ENCODE measurements at places on chromosomes 5 and 9.

GRCh38 chr9:93022066-93022465 lies 36.4 kb upstream of the SUSD3 start:
- DNase-seq = no peak

GRCh38 chr5:99068944-99069650 lies 140.3 kb upstream of the CHD1 start:
- DNase-seq = no peak

- no peak for DNase-seq
These were observed 3.6 kb upstream of the LPAR1 start for GRCh38 chr9:111041902-111042301.

- no peak for DNase-seq
These were observed 222.2 kb downstream of the AOPEP start for GRCh38 chr9:94948567-94949235.

GRCh38 chr5:159545156-159545555 lies 214.9 kb upstream of the IL12B start:
- DNase-seq = no peak

GRCh38 chr9:126108240-126108639 lies 218.4 kb upstream of the MVB12B start:
- no peak for DNase-seq

DNA sequence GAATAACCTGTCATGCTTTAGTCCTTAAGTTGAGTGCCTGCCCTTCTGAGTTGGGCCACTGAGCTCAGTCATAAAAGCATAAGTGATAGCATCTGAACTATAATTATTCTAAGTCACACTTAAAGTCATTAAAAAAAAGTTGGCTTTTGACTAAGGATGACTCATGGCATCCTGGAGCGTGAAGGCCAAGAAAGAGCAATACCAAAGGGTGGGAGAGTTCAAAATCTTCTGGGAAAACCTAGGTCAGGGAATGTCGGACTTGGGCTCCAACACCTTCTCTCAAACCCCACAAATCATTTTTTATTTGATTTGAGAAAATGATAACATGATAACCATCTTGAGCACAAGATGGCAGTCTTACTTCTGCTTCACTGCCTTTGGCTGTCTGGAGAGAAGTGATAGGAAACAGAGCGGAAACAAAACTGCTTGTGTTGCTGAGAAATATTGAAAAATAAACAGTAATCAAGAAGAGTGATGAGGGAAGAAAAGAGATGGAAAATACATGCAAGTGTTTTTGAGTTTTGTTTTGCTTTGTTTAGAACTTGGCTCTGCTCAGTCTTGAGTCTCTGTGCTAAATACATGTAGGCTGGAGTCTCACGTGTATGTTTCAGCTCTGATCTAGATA lies 16.9 kb upstream of the NTRK2 start:
- DNase-seq = no peak

GRCh38 chr5:159928122-159928909 lies 12.0 kb downstream of the ADRA1B start:
- no peak for DNase-seq

DNA sequence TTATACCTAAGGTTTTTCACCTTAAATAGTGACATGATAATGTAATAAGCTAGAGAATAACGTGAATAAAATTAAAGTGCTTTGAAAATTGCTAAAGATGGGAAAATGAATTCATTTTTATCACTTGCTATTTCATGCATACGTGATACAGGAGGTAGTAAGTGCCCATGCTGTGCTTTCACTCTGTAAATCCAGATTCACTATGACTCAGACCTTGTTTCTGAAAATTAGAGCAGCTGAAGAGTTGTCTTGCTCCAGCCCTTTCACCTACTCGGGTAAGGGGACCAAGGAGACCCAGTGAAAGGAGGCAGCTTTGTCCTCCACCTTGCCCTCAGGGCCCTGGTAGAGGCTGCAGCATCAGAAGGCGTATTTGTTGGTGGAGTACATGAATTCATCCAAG lies 87.9 kb downstream of the ANKH start:
- DNase-seq = no peak

GRCh38 chr5:74616236-74617146 lies 24.0 kb downstream of the ENC1 start:
- no peak for DNase-seq

- no peak for DNase-seq
These were observed 188.1 kb upstream of the DMRT1 start for GRCh38 chr9:653421-653820.

DNA sequence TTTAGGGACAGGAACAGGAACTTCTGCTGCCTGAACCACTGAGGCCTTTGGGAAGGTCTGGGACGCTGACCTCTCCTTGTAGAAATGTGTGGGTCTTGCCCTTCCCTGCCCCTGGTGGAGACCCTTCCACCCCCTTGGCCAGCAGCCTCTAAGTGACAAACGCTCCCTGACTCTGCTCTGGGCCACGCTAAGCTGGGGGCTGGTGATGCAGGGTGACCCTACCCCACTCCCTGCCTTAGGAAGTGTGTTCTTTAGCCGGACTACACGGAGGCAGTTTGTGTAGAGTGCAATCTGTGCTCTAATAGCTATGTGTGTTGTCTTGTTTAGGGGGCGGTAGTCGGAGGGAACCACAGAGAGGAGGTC lies 123.0 kb downstream of the COL23A1 start:
- no peak for DNase-seq
